IPS-NIHi11 (cell line): ENCODE measurements at places on chromosomes 6 and 20.

GRCh38 chr6:89941031-89941762 is 46.9 kb downstream of the GJA10 start:
- DNase-seq = no peak

DNA sequence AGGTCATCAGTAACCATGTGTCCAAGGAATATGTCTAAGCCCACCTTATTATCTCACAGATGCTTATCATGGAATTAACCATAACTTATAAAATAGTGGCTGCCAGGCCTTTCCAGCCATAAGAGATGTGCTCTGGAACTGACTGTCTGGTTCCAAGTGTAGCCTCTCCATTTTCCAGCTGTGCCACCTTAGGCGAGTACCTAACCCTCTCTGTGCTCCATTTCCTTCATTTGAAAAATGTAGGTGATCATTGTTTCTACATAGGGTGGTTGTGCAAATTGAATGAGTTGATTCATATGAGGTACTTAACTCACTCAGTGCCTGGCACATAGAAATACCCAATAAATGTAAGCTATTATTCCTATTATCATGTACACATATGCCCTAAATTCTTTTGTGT is 102.5 kb upstream of the IYD start:
- DNase-seq = no peak

DNA sequence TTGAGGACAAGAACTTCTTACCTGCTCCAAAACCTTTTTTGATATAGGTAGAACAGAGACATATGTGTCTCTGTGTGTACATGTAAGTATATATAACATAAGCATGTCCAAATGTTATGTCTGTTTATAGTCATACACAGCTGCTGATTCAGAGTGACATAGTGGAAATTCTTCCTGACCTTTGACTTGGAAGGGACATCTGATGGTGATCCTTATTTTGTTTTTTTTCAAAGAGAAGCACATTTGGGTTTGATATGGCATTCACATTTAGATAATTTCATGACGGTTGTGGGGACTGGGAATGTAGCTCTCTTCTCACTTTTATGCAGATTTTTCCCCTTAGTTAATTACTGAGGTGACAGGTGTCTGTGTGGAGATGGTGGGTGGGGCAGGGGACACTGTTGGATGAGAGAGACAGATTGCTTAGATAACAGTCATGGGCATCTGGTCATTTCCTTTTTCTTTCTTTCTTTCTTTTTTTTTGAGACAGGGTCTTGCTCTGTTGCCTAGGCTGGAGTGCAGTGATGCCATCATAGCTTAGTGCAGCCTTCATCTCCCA is 39.0 kb downstream of the FARS2 start:
- DNase-seq = no peak

GRCh38 chr20:63119121-63119962 is 96.6 kb downstream of the YTHDF1 start:
- no peak for DNase-seq

DNA sequence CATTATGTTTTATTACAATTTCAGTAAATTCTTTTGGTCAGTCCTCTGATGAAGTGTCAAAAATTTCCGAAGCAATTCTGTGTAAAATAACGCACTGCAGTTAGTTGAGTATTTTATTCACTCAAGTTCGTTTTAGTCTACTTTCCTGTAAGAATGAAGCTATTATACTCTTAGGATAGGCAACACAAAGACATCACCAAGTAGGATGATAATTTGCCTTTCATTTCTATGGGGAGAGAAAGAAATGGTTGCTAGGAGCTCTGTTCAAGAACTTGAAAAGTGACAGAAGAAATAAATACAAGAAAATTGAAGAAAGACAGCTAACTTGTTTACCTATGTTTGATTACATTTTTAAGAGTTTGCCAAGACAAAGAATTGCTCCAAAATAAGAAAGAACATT is 290.4 kb downstream of the EYS start:
- DNase-seq = no peak

GRCh38 chr20:33005132-33005566 is 916 bp upstream of the SUN5 start:
- peak; percentile 76 for DNase-seq

DNA sequence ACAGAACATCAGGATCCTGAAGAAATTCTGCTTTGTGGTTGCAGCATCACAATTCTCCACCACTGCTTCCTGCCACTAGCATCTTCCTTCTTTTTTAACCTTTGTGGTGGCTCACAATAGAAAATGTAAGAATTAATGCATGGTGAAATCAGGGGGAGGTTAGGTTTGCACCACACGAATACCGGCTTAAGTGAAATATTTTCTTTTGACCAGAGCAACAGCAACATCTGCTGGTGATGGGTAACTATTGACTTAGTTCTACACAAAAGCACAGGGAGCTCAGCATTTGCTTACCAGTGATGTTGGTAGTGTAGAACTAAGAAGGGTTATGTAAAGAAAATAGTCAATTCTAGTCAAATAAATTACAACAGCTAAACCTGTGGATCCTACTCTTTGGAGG is 280.5 kb downstream of the SYNE1 start:
- peak; percentile 51 for DNase-seq

- peak; percentile 18 for DNase-seq
Observed at GRCh38 chr6:106446287-106446885, 85.9 kb downstream of the CRYBG1 start.

DNA sequence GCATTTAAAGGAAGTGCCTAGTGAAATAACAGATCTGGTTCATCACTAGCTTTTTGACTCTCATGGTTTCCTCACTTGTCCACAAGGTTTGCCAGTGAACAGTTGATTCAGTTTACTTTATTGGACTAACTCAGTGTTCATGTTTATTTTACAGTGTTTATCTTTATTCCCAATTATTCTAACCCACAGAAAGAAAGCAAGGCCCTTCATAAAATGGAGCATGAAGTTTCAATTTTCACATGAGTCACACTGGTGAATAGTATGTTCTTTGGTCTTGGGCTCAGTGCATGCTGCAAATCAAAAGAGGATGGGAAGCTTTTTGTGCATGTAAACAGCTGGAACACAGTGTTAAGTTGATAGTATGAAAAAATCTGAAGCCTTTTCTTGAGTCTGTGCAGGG is 217.6 kb upstream of the HDDC2 start:
- DNase-seq = no peak

- DNase-seq = no peak
Observed at GRCh38 chr20:51400051-51400926, 142.2 kb downstream of the NFATC2 start.

DNA sequence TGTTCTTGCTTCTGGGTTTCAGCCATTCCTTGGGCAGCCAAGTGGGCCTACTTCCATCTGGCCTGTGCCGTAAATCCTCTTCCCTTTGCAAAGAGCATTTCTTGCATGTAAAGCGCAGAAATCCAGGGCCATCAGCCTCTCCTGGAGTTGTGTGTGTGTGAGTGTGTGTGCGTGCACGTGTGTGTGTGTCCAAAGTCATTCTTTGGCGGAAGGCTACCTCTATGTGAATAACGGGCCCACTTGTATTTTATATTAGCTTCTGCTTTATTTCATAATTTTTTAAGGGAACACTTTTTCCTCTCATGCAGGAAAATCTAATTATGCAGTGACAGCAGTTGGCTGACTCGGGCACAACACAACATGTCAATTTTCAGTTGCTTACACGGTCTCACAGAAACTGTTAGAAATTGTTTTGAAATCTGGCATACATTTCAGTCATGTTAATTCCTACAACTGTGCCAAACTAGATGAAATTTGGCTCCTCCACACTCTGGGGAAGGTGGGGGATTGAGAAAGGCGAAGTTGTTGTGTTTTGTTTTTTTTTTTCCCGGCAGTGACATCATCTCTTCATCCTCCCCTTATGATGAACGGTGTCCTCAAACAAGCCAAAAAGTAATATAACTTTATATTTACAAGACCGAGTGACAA is 223.7 kb upstream of the TSHZ2 start:
- DNase-seq = no peak

- no peak for DNase-seq
Observed at GRCh38 chr6:1592852-1593251, 16.9 kb upstream of the FOXC1 start.

- DNase-seq = no peak
Observed at GRCh38 chr6:114090626-114091025, 119.7 kb upstream of the HDAC2 start.

GRCh38 chr6:53699462-53699861 is 33.9 kb upstream of the KLHL31 start:
- DNase-seq = no peak

GRCh38 chr20:45402946-45403345 is 5.1 kb upstream of the DBNDD2 start:
- DNase-seq = no peak

DNA sequence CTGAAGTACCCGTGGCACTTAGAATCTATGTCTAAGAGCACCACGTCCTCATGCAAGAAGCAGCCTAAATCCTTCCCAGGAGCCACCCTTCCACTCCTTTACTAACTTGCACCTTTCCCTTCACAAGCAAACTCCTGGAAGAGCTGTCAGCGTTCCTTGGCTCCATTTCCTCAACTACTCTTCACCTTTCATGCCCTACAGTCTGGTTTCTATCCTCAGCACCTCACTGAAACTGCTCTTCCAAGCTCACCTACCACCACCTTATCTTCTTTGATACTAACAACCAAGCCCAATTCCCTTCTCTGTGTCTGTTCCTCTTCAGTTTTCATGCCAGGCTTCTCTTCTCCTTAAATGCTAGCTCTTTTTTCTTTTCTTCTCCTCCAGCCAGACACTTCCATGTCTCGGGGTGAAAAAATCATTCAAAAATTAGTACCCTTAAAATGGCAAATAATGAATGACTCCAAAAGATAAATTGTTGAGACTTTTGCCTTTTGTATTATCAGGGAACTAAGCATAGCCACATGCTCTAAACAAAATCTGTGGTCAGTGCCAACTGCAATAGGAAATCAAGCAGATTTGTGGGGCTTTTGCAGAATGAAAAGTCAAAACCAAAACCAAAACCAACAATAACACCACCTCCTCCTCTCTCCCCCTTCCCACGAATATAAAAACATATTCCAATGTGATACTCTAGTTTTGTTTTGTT is 149.6 kb upstream of the KCNK16 start:
- no peak for DNase-seq

DNA sequence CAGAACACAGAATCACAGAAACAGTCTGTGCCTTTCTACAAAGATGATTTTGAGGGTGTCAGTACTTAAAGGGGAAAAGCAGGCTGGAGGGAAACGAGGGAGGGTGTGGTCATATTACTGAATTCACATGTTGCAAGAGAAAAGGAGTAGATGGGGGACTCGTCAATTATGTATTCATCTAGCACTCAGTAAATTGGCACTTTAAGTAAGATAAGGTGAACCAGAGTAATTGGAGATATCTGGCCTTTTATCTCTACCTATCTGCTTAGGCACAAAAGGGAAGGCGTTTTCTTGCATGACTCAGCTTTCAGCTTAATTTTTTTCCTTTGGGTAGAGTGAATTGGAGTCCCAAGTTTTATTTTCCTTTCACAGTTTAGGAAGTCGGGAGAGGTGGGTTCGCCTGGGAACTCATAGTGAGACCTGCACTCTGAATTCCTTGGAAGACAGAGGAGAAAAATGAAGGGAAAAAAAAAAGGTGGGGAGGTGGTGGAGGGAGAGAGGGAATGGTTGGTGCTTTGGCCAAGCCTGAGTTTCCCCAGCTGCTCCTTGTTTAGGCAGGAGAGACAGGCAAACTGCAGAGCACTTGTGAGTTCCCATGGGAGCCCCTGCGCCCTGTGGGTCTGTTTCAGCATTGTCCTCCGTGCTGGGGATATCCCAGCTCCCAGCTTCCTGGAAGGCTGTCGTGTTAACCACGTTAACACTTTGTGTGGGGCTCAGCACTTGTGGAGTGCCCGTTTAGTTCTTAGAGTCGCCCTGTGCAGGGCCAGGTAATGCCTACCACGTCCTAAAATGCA is 19.7 kb upstream of the GTSF1L start:
- no peak for DNase-seq

- peak; percentile 68 for DNase-seq
Observed at GRCh38 chr20:63129991-63130657, 85.8 kb downstream of the YTHDF1 start.

- DNase-seq = no peak
Observed at GRCh38 chr20:10322073-10323012, 103.7 kb downstream of the SNAP25 start.

DNA sequence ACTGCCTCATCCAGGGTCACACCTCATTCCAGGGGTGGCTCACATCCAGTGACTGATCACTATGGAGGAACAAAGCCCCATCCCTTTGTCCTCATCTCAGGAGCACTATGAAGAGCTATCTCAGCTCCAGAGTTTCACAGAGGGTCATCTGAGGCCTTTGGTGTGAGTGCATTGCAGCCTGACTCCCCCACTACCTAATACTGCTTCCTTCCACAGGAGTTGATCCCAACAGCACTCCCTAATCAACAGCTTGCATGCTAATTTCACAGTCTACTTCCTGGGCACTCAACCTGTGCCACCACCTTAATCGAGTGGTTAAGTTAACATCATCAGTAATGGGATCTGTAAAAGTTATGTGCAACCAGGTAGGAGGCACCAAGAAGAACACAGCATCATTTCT is 37.7 kb downstream of the F13A1 start:
- no peak for DNase-seq

GRCh38 chr20:57707320-57707719 is 2.5 kb downstream of the PMEPA1 start:
- no peak for DNase-seq

- no peak for DNase-seq
Observed at GRCh38 chr20:53530440-53530839, 63.2 kb downstream of the ZNF217 start.

DNA sequence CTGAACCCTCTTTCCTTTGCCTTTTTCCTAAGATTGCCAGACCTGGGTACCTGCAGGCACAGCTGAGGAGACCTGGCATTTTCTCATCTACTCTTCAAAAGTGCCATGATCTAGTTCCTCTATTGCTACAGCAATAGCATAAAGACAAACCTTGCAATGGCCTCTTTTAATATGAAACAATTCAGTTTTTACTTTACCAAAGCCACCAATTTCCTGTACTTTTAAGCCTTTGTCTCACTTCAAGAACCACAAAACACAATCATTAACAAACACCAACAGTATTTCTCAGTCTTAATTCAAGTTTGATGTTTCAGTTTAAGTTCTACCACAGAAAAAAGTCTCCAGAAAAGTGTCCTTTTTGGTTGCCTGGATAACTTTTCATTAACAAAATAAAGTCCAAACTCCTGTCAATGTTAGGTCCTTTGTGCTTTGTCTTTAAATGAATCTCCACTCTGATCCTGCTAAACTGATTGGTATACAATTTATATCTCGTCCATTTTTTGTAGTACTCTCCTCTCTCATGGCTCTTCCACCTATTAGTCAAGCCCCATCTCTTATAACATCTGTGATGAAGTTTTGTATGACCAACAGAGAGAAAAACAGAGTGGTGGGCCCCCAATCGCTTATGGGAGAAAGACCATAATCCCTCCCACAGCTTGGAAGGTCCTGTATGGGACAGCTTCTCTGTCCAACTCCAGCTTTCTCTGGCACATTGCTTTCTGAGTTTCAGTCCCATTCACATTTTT is 50.5 kb upstream of the THEMIS start:
- DNase-seq = no peak

DNA sequence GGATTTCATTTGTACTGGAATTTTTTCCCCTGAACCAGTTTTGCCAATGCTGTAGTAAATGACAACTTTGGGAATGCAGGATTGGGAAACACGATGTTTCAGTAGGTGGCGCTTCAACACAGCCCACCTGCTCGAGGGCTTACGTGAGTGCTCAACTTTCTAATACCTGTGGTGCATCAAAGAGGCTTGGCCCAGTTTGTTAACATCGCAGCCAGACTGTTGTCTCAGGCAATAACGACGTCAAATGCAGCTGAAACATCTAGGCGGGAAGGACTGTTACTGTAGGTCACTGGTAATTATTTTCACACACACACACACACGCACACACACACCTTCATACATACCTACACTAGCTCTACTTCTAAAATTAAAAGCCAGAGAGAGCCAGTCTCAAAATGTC is 815.5 kb upstream of the SLC35B3 start:
- peak; percentile 46 for DNase-seq

- no peak for DNase-seq
Observed at GRCh38 chr6:115443825-115444478, 616.7 kb downstream of the FRK start.
